ENCODE measurements at places on chromosomes 3 and 15.

- no peak for DNase-seq
Measured at GRCh38 chr3:168091302-168091858, 4.3 kb downstream of the GOLIM4 start.

DNA sequence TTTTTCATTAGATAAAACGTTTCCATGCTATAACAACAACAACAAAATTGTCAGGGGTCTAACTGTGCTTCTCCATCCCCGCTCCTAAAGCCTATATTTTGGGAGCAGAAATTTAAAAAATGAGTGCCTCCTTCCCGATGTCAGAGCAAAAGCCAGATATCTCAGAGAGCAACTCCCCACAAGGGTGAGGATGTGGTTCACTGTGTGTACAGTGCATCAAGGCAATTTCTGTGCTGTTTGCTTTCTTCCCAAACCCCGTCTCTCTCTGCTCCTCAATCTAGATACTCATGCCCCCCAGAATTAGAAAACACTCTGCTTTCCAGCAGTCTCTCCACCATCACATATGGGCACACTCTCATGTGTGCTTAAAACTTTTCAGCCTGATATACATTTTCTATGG, 76.7 kb upstream of the MBNL1 start:
- no peak for DNase-seq

DNA sequence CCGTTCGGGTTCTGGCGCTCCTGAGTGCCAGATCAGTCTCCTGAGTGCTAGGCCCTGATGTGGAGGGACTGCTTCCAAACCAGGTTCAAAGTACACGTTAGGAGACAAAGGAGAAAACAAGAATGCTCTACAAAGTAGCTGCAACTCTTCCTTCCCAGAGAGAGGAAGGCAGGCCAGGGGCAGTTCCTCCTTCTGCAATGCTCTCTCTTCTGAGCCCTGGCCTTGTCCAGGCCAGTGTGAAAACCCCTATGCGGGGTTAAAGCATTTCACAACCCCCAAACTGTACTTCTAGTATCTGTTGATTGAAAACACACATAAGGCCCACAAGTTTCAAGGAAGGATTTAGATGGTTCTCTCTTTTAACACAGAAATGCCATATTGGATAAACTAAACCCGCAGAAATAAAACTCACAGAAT, 9.7 kb upstream of the CALML4 start:
- DNase-seq: no peak

- no peak for DNase-seq
Measured at GRCh38 chr3:179020112-179020511, 51.5 kb downstream of the ZMAT3 start.

- DNase-seq: no peak
Measured at GRCh38 chr3:63687278-63688225, 35.1 kb downstream of the SNTN start.

- DNase-seq: no peak
Measured at GRCh38 chr3:169105561-169105960, 558.0 kb downstream of the MECOM start.

All from stimulated activated CD8-positive, alpha-beta memory T cell treated with anti-CD3 and anti-CD28 coated beads, Interleukin-7, amount 100 ng/mL, for 4 hours (primary cell).